ENCODE measurements at places on chromosomes 4 and X.

- DNase-seq: no peak
Measured at GRCh38 chr4:181793096-181793495, 450.1 kb upstream of the TENM3 start.

- DNase-seq: no peak
Measured at GRCh38 chr4:47852136-47852535, 14.3 kb upstream of the CORIN start.

GRCh38 chr4:94650134-94650495 lies 107.6 kb upstream of the BMPR1B start:
- no peak for DNase-seq

GRCh38 chr4:1505511-1506460 lies 99.5 kb upstream of the NKX1-1 start:
- no peak for DNase-seq

- no peak for DNase-seq
Measured at GRCh38 chr4:136637071-136637777, 895.1 kb downstream of the PCDH18 start.

GRCh38 chrX:118807151-118808017 lies 16.2 kb upstream of the ZCCHC12 start:
- peak; percentile 42 for DNase-seq

DNA sequence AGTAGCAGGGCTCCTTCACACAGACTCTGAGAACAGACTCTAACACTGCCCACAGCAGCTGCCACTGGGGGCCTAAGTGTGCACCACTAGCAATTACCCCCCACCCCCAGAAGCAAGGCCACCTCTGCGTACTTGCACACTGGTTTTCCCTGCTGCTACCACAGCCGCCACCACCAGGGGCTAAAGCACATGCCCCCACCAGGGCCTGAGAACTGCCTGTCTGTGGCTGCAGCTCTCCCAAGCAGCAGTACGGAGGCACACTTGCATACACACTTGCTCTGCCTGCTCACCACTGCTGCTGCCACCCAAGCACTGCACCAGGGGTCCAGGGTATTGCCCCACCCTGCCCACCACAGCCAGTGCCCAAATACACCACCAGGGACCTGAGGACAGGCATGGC lies 59.6 kb downstream of the SCML2 start:
- DNase-seq: no peak

- no peak for DNase-seq
Measured at GRCh38 chr4:189600718-189601435, 339.8 kb upstream of the FRG1 start.

- no peak for DNase-seq
Measured at GRCh38 chr4:5469861-5470260, 238.5 kb downstream of the EVC2 start.

- no peak for DNase-seq
Measured at GRCh38 chrX:13396924-13397323, 77.1 kb upstream of the ATXN3L start.

- DNase-seq: no peak
Measured at GRCh38 chr4:74098427-74098994, 484 bp downstream of the CXCL2 start.

DNA sequence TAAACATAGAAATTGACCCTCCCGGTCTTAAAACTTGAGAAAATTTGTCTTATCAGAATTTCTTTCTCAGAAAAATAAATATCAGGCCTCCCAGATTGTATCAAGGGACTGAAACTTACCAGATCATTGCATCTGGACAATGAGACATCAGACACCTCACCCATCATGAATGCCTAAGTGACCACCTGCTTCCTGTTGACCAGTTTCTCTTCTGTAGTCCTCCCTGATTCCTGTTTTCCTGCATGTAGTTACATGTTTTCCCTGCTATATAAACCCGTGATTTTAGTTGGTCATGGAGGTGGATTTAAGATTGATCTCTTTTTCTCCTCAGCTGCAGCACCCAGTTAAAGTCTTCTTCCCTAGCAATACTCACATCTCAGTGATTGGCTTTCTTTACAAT lies 548.1 kb downstream of the PPP4R3C start:
- DNase-seq: no peak

GRCh38 chr4:8260656-8261111 lies 8.9 kb upstream of the HTRA3 start:
- no peak for DNase-seq

DNA sequence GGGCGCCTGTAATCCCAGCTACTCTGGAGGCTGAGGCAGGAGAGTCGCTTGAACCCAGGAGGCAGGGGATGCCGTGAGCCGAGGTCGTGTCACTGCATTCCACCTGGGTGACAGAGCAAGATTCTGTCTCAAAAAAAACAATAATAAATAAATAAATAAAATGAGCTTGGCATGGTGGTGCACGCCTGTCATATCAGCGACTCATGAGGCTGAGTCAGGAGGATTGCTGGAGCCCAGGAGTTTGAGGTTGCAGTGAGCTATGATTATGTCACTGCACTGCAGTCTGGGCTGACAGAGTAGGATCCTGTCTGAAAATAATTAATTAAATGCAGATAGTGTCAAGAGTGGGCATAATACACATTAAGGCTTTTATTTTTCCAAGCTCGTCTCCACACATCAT lies 77.5 kb downstream of the DHRSX start:
- no peak for DNase-seq

DNA sequence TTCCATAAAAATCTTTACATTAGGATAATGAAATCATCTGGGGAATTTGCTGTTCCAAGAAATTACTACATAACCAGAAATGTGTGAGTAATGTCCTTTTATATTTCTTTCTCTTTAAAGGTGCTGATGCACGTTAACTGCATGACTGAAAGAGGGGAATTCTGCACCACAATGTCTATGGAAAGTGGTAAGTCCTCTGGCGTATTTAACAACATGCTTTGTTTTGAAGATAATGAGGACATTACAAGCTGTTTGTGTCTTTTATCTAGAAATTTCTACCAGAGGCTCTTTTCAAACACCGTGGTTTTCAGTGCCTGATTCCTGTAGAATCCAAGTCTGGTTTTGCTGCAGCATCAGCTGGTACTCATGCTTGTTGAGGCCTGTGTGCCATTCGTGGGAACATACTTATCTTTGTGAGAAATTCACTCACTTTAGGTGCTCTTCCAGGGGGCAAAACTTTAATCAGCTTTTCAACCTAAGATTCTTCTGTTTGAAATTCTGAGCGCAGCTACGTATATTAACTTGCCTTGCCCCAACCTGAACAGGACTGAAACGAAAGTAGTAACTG lies 257.2 kb downstream of the PDHA2 start:
- DNase-seq: no peak

- no peak for DNase-seq
Measured at GRCh38 chr4:623914-624566, 1.3 kb upstream of the PDE6B start.

DNA sequence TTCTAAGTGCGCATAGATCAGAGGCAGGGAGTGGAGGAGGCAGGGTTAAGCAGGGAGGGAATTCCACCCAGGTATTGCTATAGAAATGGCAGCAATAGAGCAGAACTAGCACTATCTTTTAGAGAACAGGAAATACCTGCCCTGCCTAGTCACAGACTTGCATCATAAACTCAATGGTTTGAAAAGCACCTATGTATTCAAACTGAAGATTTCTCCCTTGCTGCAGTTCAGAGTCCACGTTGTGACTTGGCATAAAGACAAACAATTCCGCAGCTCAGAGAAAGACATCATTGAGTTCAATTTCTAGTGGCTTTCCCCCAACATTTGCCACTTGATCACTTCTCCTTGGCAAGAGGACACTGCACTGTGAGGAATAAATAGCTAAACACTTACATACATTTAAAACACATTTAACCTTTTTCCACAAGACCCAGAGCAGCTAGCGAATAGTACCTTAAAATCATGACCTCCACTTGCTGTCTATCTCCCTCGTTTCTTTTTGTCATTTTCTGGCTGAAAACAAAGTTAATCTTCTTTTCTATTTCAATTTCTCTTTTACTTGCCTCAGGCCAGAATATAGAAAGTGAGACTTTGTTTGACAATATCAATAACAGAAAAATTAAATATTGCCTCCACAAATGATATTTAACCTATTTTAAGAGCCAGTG lies 42.4 kb downstream of the SLC7A11 start:
- no peak for DNase-seq

DNA sequence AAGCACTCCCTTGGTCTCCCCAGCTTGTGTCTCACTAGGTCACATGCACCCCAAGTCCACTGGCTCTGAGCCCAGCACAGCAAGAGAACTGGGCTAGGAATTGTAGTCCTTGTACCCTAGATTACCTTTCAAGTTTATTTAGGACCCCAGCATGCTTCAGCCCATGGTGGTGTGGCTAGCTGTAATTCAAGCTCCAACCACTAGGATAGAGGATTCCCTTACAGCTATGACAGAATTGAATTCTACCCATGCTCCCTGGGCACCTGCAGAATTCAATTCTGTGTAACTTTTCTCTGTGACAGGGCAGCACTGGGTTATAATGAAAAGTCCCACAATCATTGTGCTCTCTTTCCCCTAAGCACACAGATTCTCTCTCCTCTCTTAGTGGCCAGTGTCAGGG lies 253.8 kb upstream of the DMD start:
- DNase-seq: no peak

- DNase-seq: no peak
Measured at GRCh38 chrX:151754047-151754429, 19.5 kb downstream of the CNGA2 start.

- peak; percentile 89 for DNase-seq
Measured at GRCh38 chrX:48897625-48898306, at the start of the genes PQBP1 and TIMM17B. Gene PQBP1 (plus strand): TSS chrX:48897930. CDS start chrX:48898510, 580 bp downstream. Gene TIMM17B (minus strand): TSS chrX:48897768. CDS start chrX:48897749, 19 bp downstream.

DNA sequence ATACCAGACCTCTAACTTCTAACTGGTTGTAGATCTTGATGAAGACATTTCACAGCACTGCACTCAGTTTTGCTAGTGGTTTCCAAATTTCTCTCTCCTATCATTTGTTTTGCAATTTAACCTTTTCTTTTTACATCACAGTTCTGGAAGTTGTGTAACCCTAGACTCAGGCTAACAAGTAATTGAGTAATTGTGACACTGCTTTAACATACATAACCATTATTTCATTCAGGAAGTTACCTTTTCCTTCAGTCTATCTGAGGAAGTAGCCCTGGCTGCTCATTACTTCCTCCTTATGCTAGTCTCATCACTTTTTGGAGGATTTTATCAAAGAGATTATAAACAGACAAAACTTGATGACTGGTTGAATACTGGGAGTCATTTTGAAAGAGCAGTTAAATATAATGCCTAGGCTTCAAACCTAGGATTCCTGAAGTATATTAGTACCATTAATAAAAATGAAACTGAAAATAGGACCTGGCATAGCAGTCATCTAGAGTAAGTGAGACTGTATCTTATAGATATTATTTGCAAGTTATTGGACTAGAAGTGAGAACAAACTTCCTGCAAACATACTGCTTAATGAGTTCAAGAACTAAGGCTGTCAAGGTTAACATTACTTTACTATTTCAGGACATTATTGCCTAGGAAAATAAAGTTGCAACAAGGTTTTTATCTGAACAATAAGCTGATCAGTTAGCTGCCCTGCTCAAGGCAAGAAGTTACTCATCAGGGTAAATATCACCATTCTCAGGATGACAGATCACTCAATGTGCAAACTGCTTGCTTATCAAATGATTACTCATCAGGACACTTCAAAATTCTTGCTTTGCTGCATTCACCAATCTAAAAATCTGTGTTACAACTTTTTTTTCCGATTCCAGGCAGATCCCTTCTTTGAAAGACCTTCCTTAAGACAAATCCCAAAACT lies 25.6 kb upstream of the TEX13C start:
- no peak for DNase-seq

DNA sequence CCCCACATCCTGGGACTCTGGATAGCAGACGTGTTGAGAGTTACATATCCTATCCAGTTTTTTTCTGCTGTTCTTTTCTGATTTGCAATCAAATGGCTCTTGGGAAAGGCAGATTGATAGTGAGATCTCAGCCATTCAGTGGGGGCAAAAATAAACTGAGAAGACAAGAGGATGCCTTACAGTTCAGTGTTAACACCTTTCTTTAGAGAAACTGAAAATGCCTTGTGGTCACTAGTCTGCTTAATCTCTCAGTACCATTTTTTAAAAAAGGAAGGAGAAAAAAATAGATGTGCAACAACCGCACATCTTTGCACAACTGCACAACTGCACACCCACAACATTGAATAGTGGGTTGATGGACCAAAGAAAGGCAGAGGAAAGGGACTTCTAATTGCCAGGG lies 109.3 kb downstream of the ARHGEF9 start:
- no peak for DNase-seq

DNA sequence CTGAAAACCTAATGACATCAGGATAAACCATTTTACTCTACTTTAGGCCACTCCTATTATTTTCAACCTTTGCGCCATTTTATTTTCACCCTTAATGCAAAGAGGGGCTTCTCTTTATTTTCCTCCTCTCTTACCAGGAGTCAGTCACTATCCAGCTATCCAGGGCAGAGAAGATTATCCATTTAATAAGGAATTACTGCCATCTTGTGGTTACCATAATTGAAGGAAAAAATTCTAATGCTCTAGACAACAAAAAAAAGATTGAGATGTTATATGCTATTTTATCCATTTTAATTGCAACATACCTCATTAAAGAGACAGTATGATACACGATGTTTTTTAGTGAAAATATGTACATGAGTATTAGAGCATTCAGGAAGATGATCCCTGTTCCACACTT lies 514.5 kb upstream of the FAM241A start:
- DNase-seq: peak; percentile 43

GRCh38 chr4:126344472-126344871 lies 1029.7 kb downstream of the FAT4 start:
- no peak for DNase-seq

GRCh38 chrX:72037601-72038000 lies 94.1 kb downstream of the RTL5 start:
- DNase-seq: no peak

DNA sequence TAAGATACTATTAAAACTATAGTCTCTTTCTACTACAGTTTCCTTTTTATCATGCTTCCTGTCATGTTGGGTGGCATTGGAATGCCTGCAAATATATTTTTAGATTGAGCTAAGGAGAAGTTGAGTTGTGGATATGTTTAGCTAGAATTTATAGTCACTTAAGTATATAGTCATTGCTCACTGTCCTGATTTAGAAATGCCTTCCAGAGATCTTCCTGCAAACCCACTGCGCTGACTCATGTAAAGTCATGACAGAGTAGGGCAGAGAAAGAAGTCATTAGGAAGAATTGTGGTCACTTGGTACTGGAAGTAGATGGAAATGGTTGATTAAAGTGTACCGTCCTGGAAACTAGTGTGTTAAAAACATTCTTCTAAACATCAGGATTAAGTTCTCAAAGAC lies 490.3 kb upstream of the PABPC4L start:
- no peak for DNase-seq

DNA sequence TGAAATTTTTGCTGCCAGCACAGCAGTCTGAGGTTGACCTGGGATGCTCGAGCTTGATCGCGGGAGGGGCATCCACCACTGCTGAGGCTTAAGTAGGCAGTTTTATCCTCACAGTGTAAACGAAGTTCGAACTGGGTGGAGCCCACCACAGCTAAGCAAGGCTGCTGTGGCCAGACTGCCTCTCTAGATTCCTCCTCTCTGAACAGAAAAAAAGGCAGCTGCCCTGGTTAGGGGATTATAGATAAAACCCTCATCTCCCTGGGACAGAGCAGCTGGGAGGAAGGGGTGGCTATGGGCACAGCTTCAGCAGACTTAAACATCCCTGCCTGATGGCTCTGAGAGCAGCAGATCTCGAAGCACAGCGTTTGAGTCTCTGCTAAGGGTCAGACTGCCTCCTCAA lies 314.6 kb downstream of the STPG2 start:
- no peak for DNase-seq
